Activated naive CD8-positive, alpha-beta T cell treated with anti-CD3 and anti-CD28 coated beads, Interleukin-2, amount 50 U/mL, for 24 hours (primary cell): ENCODE measurements at places on chromosomes 2 and 18.

DNA sequence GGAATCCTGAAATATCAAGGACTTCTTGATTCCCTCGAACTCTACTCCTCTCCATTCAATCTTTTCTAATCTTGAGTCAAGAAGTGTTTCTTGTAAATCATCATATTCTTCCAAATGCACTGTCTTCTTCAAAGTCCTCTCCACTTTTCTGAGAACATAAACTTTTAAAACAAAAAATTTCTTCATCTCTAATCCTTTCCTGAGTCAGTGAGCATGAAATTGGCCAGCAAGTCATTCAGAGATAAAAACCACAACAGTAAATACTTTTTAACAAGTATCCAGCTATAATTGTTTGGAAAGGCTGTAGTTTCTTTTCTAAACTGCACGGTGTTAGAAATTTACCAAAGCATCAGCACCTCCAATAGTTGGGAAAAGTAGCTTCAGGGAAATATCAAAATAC is 312.6 kb upstream of the GALNT5 start:
- DNase-seq = no peak

- no peak for DNase-seq
These were observed 139.1 kb downstream of the DNAH7 start for GRCh38 chr2:195929531-195929930.

GRCh38 chr18:76431437-76432273 is 63.4 kb downstream of the ZNF516 start:
- DNase-seq = no peak

DNA sequence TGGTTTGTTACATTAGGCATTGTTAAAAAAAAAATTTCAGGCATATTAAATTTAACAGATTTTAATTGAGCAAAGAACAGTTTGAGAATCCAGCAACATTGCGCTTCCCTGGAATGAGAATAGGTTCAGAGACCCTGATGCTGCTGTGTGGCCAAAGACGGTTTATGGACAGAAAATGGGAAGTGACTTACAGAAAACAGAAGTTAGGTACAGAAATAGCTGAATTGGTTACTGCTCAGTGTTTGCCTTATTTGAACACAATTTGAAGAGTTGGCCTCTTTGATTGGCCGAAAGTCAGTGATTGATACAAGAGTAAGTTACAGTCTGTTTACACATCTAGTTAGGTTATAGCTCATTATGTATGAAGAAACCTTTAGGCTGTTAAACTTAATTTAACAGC is 6.0 kb upstream of the NEDD4L start:
- no peak for DNase-seq

- DNase-seq = no peak
These were observed 806.8 kb downstream of the PLCL1 start for GRCh38 chr2:198611201-198611600.

DNA sequence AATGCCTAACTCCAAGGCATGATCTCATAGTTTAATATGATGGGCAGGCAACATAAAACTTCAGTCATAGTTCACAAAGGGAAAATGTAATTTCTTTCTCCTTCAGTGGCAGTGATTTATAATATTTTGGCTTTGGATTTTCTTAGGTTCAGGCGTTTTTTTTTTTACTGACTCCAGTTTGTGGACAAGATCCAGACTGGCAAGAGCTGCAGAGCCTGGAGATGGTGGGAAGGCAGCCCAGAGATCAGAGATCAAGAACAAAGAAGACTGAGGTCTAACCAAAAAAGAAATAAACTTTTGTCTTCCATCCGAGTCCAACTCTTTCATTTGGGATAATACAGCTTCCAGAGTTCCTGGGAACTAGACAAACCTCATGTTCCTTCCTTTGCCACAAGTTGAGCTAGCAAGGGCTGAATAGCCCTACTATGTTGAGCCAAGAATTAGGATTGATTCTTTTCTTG is 215.3 kb upstream of the SETBP1 start:
- DNase-seq = no peak
